ENCODE measurements at places on chromosomes 1 and 21.

- no peak overlapping the region for H3K27ac ChIP-seq
- no peak overlapping the region for H3K4me3 ChIP-seq
- no peak for DNase-seq
- H3K36me3 ChIP-seq: peaks cover 2% of the 10 kb centered on the region
- peaks cover 5% of the 10 kb centered on the region for H3K4me1 ChIP-seq
- peaks cover 5% of the 10 kb centered on the region for H3K27me3 ChIP-seq
Measured at GRCh38 chr1:61101536-61101935, 19.2 kb downstream of the NFIA start.

- peaks cover 3% of the 10 kb centered on the region for H3K36me3 ChIP-seq
- H3K4me3 ChIP-seq: no peak overlapping the region
- no peak overlapping the region for H3K27ac ChIP-seq
- H3K27me3 ChIP-seq: peaks cover 42% of the 10 kb centered on the region
- DNase-seq: no peak
Measured at GRCh38 chr1:16226490-16227179, 10.3 kb downstream of the CPLANE2 start.

GRCh38 chr1:71502006-71502405 is 421.2 kb upstream of the ZRANB2 start:
- no peak overlapping the region for H3K4me3 ChIP-seq
- no peak for DNase-seq
- no peak overlapping the region for H3K27ac ChIP-seq
- H3K4me1 ChIP-seq: no peaks in the 10 kb centered on the region
- H3K36me3 ChIP-seq: no peaks in the 10 kb centered on the region

- DNase-seq: no peak
- no peak overlapping the region for H3K4me3 ChIP-seq
- no peak overlapping the region for H3K27ac ChIP-seq
- H3K4me1 ChIP-seq: no peaks in the 10 kb centered on the region
- no peaks in the 10 kb centered on the region for H3K27me3 ChIP-seq
Measured at GRCh38 chr1:205069371-205070125, 14.7 kb downstream of the TMEM81 start.

DNA sequence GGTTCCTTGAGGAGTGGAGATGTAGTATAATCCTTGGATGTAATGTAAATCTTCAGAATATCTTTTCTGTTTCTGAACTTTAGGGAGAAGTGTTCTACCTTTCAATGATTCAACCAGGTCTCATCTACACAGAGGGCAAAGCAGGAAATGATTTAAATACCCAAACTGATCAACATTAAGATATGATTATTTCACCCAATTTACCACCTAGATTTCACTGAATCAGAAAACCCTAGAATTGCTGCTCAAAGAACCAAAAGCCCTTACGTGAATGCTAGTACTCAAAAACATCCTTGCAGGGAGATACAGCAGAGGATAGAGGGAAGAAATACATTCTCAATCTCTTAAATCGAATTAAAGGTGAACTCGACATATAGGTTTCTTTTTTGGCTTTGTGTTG is 5.0 kb downstream of the RPTN start:
- H3K36me3 ChIP-seq: no peaks in the 10 kb centered on the region
- DNase-seq: no peak
- H3K27ac ChIP-seq: peak overlapping the region; percentile 35
- H3K4me1 ChIP-seq: peaks cover 19% of the 10 kb centered on the region
- no peak overlapping the region for H3K4me3 ChIP-seq
- H3K27me3 ChIP-seq: peaks cover 4% of the 10 kb centered on the region

DNA sequence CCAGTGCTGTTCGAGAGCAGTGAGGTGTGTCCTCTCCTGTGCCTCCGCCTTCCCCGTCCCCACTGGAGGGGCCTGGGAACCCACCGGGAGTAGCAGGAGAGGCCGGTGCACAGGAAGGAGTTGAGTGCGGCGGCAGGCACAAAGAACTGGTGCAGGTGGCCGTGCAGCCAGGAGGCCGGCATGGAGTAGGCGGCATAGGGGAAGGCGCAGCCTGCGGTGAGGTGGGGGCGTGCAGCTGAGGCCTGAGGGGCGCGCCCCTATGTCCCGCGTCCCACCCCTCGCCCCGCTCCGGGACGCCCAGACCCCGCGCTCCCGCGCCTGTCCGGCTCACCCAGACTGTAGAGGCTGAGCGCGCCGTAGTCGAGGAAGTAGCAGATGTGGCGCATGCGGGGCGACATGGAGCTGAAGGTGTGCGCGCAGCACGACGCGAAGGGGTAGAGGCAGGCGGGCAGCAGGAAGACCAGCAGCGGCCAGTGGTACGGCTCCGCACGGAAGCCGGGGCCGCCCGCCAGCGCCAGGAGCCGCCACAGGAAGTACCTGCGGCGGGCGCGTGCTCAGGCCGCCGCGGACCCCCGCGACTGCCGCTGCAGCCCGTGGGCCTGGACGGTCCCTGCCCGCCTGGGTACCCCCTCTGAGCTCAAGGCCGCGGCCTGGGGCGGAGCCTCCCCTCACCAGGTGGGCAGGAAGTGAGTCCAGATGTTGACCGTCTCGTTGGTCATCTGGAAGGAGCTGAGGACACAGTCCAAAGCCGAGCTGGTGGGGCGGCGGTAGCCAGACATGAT is 2.2 kb downstream of the PAQR6 start:
- peaks cover 16% of the 10 kb centered on the region for H3K4me1 ChIP-seq
- H3K36me3 ChIP-seq: peaks cover 2% of the 10 kb centered on the region
- peak overlapping the region; percentile 62 for H3K27ac ChIP-seq
- no peaks in the 10 kb centered on the region for H3K27me3 ChIP-seq
- DNase-seq: no peak

DNA sequence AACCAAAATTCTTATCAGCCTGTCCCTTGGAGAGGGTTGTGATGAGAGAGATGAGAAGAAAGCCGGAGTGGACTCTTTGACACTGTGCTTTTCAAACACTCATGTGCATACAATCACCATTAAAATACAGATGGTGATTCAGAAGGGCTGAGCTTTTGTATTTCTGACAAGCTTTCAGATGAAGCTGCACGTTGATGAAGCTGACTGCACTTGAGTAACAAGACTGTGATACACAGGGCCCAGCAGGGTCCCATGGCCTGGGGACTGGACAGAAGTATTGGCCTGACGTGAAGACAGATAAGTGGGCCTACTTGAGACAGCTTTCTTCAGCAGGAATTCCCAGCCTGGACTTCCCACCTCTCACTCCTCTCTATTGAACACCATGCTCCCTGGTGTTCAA is 258.2 kb downstream of the CHRM3 start:
- H3K36me3 ChIP-seq: no peaks in the 10 kb centered on the region
- no peaks in the 10 kb centered on the region for H3K27me3 ChIP-seq
- no peak for DNase-seq
- H3K4me1 ChIP-seq: no peaks in the 10 kb centered on the region
- no peak overlapping the region for H3K4me3 ChIP-seq
- no peak overlapping the region for H3K27ac ChIP-seq

DNA sequence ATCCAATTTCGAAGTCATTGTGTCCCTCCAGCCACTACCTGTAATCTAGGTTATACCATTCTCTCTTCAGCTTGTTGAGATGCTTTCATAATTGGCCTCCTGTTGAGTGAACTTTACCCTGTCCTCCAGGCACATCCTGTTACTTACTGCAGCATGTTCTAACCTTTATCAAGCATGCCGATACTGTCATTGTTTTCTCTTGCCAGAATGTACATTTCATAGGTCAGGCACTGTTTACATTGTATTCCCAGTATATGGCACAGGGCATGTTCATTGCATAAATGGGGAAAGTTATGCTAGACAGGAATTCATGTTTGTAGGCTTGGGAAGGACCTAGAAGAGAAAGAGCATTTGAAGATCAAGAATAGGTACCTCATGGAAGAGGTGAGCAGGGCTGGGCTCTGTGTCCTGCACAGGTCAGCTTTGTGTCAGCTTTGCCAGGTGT is 10.2 kb downstream of the CXADR start:
- H3K27me3 ChIP-seq: peaks cover 36% of the 10 kb centered on the region
- H3K27ac ChIP-seq: no peak overlapping the region
- H3K36me3 ChIP-seq: peaks cover 10% of the 10 kb centered on the region
- H3K4me1 ChIP-seq: peaks cover 11% of the 10 kb centered on the region
- DNase-seq: no peak

DNA sequence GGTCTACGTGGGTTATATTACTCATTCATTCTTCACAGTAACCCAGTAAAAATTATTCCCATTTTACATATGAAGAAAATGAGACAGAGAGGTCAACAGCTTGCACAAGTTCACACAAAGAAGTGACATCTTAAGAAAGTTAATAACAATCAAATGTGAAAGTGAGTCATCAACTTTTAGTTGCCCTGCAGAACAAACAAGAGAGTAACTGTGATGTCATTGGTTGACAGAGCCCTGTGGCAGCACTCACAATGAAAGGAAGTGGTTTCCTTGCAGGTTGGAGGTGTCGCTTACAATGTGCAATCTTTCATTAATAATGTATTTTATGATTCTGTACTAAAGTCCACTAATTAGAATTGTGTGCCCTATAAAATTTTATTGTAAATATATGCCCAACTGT is 369.6 kb downstream of the RYR2 start:
- peak overlapping the region; percentile 4 for H3K27ac ChIP-seq
- no peak for DNase-seq
- H3K36me3 ChIP-seq: no peaks in the 10 kb centered on the region
- no peak overlapping the region for H3K4me3 ChIP-seq

GRCh38 chr1:20191266-20191825 is 5.0 kb upstream of the PLA2G2C start:
- no peak overlapping the region for H3K4me3 ChIP-seq
- peaks cover 7% of the 10 kb centered on the region for H3K27me3 ChIP-seq
- peaks cover 6% of the 10 kb centered on the region for H3K36me3 ChIP-seq
- H3K27ac ChIP-seq: no peak overlapping the region
- H3K4me1 ChIP-seq: peaks cover 38% of the 10 kb centered on the region

- peak overlapping the region; percentile 34 for H3K27ac ChIP-seq
- no peak for DNase-seq
- no peaks in the 10 kb centered on the region for H3K27me3 ChIP-seq
- H3K4me1 ChIP-seq: peaks cover 10% of the 10 kb centered on the region
- H3K36me3 ChIP-seq: peaks cover 14% of the 10 kb centered on the region
- no peak overlapping the region for H3K4me3 ChIP-seq
Measured at GRCh38 chr1:23079025-23079424, 59.8 kb downstream of the KDM1A start.

DNA sequence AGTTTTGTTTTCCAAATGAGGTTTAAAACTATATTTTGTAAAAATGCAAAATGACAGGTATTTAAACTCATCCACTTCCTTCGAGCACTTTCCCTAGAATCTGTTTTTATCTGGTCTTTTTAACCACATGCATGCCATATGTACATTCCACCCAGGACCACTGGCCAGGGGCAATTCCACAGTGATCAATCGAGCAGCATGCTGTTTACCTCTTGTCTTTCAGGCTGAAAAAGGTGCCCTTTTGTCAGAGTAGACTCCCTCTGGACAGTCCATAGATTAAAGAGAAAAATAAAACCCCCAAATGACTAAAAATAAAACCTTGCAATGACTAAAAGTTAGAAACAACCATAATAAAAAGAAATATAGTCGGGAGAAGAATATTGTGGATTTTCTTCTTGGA is 313.3 kb downstream of the LMO4 start:
- no peak for DNase-seq
- no peak overlapping the region for H3K4me3 ChIP-seq
- H3K27me3 ChIP-seq: peaks cover 6% of the 10 kb centered on the region
- H3K27ac ChIP-seq: no peak overlapping the region

DNA sequence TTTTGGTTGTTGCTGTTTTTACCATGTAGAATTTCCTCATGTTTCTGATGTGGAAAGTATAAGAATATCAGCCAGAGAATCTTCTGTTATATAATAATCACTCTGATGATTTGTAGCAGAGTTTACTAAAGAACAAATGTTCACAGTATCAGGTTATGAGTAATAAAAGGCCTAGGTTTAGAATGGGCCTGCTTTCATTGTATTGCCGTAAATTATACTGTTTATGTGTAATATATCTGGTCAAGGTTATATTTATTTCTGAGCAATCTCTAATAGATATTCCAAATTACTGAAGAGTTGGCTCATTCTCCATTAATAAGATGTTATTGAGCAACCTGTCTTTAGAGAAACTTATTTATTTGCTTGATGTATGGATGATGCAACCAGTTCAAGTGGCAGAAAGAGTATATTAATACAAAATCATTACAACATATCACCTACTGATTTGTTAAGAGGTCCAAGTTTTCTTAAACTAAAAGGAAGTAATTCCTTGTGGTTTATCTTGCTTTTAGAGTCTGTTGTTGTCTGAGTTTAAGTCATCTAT is 649.4 kb upstream of the CXADR start:
- H3K27ac ChIP-seq: no peak overlapping the region
- no peaks in the 10 kb centered on the region for H3K36me3 ChIP-seq
- no peaks in the 10 kb centered on the region for H3K4me1 ChIP-seq
- no peak for DNase-seq

DNA sequence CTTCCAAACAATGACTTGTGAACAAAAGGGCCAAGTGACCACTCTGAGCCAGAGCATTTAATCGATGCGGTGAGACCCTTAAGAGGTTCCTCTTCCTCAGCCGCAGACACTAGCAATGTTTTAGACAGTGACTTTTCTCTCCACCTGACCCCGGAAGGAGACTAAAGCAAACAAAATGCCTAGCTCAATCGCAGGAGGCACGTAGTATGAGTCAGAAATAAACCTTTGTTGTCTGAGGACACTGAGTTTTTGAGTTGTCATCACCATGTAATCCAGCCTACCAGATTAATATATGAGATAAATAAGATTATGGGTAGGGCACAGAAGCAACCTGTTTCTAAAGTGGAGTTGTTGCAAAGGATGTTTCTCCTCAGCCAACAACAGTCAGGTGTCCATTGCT is 326.2 kb upstream of the DUSP10 start:
- DNase-seq: no peak
- H3K4me1 ChIP-seq: no peaks in the 10 kb centered on the region
- H3K27ac ChIP-seq: no peak overlapping the region
- no peaks in the 10 kb centered on the region for H3K36me3 ChIP-seq
- H3K27me3 ChIP-seq: no peaks in the 10 kb centered on the region

GRCh38 chr1:209363112-209363511 is 220.4 kb upstream of the CAMK1G start:
- no peaks in the 10 kb centered on the region for H3K4me1 ChIP-seq
- no peak for DNase-seq

GRCh38 chr1:84090447-84091245 is 53.4 kb upstream of the PRKACB start:
- H3K27ac ChIP-seq: peak overlapping the region; percentile 3
- peak overlapping the region; percentile 81 for H3K4me3 ChIP-seq
- peaks cover 24% of the 10 kb centered on the region for H3K4me1 ChIP-seq
- peaks cover 2% of the 10 kb centered on the region for H3K36me3 ChIP-seq

- no peak overlapping the region for H3K4me3 ChIP-seq
- peak overlapping the region; percentile 32 for H3K27ac ChIP-seq
- H3K4me1 ChIP-seq: peaks cover 30% of the 10 kb centered on the region
- H3K36me3 ChIP-seq: peaks cover 14% of the 10 kb centered on the region
- no peaks in the 10 kb centered on the region for H3K27me3 ChIP-seq
Measured at GRCh38 chr1:203742436-203742835, 22.5 kb upstream of the LAX1 start.

DNA sequence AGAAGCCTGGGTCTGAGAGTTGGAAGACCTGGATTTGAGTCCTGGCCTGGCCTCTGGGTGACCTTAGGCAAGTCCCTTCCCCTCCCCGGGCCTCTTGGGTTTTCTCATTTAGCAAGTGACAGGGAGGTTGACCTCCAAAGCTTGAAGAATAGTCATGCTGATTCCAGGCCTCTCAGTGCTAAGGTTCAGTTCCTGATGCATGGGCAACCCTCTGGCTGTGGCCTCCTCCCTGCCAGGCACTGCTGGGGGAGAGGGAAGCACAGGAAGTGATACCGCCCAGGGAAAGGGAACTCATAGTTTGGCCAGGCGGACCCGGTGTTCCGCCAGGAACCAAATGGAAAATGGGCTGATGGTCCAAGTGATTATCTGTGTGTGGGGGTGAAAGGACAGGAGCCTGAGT is 23.6 kb upstream of the WASF2 start:
- H3K27ac ChIP-seq: no peak overlapping the region
- H3K4me1 ChIP-seq: peaks cover 2% of the 10 kb centered on the region
- no peak for DNase-seq
- H3K4me3 ChIP-seq: peak overlapping the region; percentile 43
- H3K36me3 ChIP-seq: no peaks in the 10 kb centered on the region
- H3K27me3 ChIP-seq: no peaks in the 10 kb centered on the region
